ENCODE measurements at places on chromosomes 2 and 18.

DNA sequence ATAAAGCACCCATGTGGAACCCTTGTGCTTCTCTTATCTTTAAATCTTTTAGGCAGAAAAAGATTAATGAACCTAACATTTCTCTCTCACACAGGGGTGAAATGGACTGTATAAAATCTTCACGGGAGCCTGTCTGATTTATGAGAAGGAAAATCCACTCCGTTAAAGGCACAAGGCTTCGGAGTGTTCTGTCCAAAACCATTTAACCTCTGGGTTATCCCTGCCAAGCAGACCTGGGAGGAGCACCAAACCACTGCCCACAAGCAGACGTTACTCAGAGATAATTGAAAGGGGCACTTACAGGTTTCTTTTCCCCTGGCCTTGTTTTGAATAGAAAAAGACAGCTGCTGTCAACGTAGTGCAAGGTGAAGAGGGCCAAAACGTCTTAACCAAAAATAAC is 184.4 kb upstream of the DOK6 start:
- no peak for DNase-seq

DNA sequence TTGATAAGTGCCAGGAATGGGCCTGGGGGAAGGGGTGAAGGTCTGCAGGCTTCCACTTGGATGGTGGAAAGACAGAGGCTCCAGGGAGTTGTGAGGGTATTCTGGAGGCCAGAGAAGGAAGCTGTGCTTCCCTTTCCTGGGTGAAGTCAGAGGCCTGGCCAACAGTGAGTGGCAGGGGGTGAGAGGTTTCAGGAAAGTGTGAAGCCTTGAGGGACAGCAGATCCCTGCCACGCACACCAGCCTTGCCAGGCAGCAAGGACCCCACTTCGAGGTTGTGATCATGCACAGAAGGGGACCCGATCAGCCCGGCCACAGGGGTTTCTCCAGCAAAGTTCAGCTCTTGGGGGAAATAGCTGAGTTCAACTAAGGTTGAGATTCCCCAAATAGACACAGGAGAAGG is 66.5 kb downstream of the SMAD7 start:
- DNase-seq, result no peak

DNA sequence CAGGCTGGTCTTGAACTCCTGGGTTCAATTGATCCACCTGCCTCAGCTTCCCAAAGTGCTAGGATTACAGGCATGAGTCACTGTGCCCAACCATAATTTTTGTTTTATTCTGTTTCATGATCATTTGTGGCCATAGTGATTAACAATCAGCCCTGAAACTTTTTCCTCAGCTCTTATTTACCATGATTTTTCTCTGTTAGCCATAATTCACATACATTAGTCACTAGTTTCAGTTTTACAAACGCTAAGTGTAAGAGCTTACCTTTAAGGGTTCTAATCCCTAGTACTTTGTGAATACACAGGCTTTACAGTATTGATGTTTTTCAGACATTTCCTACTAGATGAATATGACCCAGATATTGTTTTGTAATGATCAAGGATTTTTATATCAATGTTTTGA is 216.1 kb downstream of the DPP4 start:
- no peak for DNase-seq

GRCh38 chr2:133377021-133377481 is 191.2 kb downstream of the NCKAP5 start:
- no peak for DNase-seq

DNA sequence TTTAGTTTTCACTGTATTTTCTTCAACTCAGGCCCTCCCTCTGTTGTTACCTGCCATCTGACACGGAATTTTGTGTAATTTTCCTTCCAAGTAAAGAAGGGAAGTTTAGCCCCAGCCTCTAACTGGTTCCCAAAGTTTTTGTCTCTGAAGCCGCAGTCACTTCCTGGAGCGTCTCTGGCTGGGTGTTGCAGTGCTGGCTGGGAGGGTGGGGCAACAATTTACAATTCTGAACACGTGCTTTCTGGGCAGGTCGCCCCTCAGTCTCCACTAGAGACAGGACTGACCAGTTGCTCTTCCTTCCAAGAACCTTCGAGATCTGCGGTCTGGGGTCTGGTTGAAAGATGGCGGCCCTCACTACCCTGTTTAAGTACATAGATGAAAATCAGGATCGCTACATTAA is 3.5 kb downstream of the CNDP2 start:
- DNase-seq, result peak; percentile 8

DNA sequence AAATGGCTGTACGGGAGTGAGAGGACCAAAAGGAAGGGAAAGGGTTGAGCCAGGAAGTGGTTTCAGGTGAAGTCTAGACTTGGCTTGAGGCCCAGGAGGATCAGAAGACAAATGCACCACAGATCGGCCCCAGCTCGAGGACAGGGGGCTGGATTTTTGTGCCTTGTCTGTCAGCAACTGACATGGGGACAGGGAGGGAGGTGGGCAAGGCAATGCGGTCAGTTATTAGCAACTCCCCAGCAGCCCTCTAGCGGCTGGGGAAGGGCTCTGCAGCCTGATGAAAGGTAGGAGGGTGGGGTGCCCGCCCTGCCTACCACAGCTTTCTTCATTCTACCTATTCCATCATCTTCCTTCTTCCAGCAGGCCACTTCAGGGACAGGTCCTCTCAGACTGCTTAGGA is 50.0 kb downstream of the CPO start:
- peak; percentile 4 for DNase-seq

GRCh38 chr2:193584522-193584938 is 1389.8 kb upstream of the TMEFF2 start:
- DNase-seq, result no peak

DNA sequence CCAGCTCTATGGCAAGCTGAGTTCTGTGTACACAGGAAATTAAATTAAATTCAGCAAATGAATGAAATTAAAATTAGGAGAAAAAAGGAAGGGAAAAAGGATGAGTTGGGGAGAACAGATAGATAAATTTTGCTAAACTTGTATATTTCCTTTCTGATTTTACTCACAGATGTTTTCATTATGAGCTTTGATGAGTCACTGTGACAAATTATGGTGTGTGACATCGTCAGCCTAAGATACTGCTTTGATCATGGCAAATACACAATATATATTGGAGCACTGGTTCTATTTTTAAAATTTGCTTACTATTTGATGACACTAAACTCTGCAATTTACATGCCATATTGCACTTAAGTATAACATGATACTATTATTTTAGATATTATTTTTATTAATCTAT is 464.6 kb upstream of the SPHKAP start:
- DNase-seq, result no peak

GRCh38 chr2:177275743-177276055 is 11.2 kb upstream of the NFE2L2 start:
- no peak for DNase-seq

DNA sequence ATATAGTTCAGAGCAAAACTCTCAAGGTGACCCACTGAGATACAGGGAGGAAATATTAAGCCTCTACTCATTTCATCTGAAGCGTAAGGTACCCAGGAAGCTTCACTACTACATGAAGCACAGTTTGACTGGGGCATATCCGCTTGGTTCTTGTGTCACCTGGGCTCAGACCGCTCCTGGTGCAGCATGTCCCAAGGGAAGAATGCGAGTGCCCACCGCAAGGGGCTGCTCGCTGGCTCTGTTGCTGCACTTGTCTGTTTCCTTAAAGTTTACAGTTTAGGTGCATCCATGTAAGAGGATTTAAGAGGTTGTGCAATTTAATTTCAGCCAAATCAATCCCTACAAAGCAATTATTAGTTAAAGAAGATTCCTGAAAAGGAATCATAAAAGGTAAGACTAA is 507.8 kb downstream of the FBXO15 start:
- DNase-seq, result no peak

DNA sequence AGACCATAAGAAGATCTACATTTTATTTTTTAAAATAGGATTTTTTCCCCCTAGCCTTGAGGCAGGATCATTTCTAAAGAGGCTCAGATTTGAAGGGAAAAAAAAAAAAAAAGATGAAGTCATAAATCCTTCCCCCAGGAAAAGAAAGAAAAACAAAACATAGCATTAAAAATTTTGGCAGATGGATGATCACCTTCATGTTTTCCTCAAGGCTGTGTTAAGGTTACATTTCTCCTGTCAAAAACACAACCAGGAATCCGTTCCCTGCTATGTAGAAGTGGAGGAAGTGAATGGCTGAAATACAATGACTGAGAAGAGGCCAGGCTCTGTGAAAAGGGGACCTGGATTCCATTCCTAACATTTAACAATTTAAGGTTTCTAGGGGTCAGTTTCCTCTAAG is 56.2 kb downstream of the EPHA4 start:
- no peak for DNase-seq

DNA sequence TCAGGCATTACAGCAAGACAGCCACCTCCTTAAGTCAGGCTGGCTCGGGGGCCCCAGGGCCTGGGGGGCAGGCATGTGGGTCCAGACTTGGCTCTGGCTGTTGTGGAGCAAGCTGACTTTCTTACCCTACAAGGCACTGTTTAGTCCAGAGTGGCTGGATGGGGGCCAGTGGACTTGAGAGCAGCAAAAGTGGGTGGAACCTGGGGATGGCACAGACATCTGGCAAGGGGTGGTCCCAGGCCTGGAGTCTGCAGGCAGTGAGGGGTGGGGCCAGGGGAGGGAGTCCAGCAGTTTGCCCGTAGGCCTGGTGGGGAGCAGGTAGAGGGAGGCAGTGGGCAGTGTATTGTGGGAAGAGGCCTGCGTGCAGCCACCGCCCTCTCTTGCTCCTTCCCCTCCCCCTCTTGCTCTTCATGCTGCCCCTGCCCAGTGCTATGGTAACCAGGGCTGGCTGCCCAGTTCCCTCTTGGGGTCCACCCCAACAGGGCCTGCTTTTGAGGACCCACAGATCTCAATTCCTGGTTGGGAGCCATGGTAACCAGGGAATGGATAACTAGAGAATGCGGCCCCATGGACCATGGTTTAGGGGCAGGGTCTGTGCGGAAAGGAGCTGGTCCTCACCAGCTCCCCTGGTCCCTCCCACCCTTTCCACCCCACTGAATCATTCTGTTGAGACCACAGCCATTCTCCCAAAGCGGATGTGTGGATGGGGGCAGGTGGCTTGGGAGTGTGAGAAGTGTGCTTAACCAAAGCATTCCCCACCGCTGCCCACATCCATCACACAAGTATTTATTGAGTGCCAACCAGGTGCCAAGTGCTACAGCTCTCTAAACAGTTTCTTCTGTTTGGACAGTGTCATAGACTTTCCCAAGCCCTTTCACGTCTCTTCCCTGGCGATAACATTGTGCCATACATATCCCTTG is 19.3 kb downstream of the SPEG start:
- no peak for DNase-seq

All from stimulated activated CD4-positive, alpha-beta T cell treated with anti-CD3 and anti-CD28 coated beads, Interleukin-12 subunit alpha, Interleukin-12 subunit beta, amount 100 ng/mL, for 24 hours (primary cell).